Head of caudate nucleus (tissue), 42 donors: ENCODE measurements at places on chromosomes 7 and 10.

DNA sequence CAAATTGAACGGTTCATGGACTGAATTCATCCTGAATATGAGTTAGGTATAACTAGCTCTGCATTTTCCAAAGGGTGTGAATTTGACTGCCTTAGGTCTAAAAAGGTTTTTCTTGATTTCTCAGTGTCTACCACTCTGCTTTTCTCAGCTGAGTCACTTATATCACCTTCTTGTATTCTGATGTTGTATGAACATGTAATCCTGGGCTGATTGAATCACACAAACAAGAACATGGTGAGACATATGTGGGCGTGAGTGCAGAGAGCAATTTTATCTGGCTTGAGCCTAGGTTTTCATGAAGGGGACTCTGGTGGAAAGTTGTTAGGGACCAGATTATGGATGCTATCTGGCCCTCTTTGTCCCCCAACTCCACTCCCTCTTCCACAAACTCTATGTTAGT is 239.8 kb downstream of the SUGCT start:
- no peak for DNase-seq

DNA sequence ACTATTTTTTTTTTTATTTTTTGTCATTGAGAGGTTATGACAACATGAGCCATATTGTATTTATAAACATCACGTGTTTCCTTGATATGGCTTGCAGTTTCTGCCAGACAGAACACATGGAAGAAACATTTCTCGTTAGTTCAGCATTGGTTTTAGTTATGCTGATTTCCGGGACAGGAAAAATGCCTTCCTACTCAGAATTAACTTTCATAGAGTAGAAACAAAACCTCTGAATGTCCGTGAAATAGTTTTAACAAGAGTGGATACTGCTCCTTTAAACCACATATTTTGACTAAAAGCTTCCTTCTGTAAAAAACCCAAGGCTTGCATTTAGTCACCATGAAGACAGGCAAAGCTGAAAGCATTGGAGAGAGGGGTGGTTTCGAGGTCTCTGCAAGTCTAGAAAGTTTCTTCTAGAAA is 240.4 kb downstream of the KIAA1217 start:
- no peak for DNase-seq

DNA sequence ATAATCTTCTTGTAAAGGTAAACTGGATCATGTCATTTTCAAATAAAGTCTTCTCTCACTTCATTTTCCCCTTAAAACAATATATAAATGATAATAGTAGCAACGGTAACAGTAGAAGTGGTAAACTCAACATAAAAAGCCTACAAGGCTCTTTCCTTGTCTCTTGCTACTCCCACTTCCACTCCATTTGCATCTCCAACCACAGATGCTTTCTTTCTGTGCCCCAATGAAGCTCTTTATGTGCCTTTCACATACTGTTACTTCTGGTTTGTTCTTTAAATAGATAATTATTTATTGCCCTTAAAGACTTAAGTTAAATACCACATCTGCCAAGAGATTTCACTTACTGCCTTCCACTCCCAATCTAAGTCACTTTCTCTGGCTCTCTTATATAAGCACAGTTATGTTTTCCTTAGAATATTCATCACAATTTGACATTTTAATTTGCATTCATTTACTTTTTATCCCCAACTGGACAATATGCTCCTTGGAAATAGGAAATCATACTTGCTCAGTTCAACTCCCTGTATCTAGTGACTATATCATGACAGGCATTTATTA is 149.9 kb downstream of the CRPPA start:
- DNase-seq, result no peak

DNA sequence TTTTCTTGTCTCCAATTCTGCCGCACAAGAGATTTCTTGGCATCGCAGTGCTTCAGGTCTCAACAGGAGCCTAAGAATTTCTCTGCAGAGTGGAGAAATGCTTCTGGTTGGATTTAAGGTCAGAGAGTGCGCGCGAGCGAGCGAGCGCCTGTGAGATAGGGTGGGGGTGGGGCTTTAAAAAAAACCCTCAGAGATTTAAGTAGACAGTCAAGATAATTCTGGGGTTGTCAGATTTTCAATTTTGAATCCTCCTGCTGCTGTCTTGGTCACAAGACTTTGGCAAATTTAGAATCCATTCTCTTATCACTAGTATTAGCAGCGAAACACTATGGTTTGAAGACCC is 49.7 kb downstream of the CPEB3 start:
- DNase-seq, result peak; percentile 53

- DNase-seq, result no peak
Observed at GRCh38 chr10:11042357-11042756, 24.7 kb downstream of the CELF2 start.

DNA sequence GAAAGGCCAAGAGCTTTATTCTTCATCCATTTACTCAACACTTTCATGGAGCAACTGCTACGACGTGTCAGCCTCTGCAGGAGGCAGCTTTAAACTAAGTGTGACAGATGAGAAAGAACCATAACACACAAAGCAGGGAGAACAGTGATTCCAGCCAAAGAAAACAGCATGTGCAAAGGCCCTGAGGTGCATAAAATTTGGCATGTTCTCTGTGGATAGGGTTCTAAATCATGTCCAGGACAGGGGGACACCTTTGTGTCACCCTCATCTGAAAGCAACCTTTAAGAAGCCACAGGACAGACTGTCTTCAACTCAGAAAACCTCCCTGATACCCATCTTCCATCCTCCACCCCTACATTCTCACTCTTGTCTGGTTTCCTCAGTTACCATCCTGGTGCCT is 116.6 kb downstream of the KCNMA1 start:
- no peak for DNase-seq

- DNase-seq, result no peak
Observed at GRCh38 chr7:6056616-6057015, 25.4 kb downstream of the ANKRD61 start.

GRCh38 chr10:110081911-110082310 is 74.1 kb downstream of the ADD3 start:
- DNase-seq, result peak; percentile 44

DNA sequence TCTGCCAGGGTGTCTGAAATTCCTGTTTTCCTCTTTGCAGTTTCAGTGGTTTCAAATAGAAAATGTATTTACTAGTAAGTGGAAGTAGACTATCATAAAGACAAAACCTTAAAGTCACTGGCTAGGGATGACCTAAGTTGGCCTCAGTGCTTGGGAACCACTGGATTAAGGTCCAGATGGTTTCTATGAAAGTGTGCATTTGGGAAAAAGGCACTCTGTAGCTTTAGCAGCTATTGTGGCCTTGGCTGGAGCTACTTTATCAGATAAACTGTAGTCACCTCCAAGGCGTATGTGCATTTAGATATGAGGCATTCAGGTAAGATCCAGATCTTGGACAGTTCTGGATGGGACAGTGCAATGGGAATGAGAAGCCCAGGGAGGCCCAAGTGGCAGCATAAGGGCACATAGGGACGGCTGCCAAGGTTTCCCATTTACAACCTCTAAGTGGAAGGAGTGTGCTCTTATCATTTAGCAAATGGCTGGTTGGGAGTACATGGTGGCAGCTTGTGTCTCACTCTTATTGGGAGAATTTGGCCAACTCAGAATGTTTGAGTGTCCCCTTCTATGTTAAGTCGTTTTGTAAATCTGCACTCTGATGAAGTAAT is 185.6 kb downstream of the LRMDA start:
- DNase-seq, result no peak

- DNase-seq, result no peak
Observed at GRCh38 chr10:132412316-132413192, 15.6 kb downstream of the PWWP2B start.

DNA sequence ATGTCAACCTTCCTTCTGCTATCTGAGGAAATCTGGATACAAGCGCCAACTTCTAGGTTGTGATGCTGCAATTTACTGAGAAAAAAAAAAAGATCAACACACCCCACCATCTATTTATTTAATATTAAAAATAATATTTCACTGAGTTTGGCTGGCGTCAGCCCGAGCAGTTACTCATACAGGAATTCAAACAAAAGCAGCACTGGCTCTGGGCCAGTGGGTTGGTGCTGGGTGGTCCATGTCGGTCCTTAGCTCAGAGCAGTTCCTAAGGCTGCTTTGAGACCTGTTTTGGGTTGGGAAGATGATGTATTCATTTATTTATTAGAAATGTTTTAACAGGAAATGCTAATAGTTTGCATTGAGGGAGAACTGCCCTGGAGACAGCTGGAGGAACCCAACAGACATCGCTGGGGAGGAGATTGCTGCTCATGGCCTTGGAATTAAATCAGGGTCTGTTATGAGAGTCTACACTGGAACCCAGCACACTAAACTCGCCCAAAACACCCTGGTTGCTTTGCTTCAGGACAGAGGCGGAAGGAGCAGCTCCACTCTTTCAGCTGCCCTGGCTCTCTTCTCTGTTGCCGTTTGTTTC is 36.3 kb upstream of the GOT1 start:
- no peak for DNase-seq
